ENCODE measurements at places on chromosomes 1 and 21.

GRCh38 chr1:98331243-98331642 is 330.3 kb upstream of the SNX7 start:
- no peak for DNase-seq

DNA sequence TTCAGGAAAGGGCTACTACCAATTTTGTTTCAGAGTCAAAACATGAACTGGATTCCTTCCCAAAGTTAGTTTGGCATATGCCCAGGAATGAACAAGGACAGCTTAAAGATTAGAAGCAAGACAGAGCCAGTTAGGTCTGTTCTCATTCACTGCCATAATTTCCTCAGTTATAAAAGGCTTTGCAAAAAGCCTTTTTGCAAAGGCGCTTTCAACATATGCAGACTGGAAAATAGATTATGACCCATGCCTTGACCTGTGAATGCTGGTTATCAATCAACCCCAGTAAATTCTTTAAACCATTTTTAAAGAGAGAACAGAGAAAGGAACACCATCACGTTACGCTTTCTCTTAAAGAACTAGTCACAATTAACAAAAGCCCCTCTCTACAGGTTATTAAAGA is 1.7 kb upstream of the FRRS1 start:
- DNase-seq, result no peak

- no peak for DNase-seq
Measured at GRCh38 chr1:117537291-117537920, 68.4 kb upstream of the TENT5C start.

DNA sequence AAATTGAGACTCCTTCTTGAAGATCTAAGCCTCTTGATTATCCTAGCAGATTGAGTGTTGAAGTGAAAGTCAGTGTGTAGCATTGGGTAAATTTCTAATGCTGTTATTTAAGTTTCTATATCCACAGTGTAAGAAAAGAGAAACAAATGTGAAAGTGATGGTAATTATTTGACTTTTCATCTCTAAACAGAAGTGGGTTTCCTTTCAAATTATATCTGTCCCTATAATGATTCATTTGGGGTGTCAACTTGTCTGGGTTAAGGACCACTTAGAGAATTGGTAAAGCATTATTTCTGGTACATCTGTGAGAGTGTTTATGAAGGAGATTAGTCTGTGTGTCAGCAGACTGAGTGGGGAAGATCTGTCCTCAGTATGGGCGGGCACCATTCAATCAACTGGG is 133.0 kb upstream of the HMCN1 start:
- DNase-seq, result no peak

GRCh38 chr1:75731881-75732280 is 7.4 kb downstream of the ACADM start:
- no peak for DNase-seq

- DNase-seq, result no peak
Measured at GRCh38 chr1:244552336-244552735, 91.3 kb downstream of the CATSPERE start.

DNA sequence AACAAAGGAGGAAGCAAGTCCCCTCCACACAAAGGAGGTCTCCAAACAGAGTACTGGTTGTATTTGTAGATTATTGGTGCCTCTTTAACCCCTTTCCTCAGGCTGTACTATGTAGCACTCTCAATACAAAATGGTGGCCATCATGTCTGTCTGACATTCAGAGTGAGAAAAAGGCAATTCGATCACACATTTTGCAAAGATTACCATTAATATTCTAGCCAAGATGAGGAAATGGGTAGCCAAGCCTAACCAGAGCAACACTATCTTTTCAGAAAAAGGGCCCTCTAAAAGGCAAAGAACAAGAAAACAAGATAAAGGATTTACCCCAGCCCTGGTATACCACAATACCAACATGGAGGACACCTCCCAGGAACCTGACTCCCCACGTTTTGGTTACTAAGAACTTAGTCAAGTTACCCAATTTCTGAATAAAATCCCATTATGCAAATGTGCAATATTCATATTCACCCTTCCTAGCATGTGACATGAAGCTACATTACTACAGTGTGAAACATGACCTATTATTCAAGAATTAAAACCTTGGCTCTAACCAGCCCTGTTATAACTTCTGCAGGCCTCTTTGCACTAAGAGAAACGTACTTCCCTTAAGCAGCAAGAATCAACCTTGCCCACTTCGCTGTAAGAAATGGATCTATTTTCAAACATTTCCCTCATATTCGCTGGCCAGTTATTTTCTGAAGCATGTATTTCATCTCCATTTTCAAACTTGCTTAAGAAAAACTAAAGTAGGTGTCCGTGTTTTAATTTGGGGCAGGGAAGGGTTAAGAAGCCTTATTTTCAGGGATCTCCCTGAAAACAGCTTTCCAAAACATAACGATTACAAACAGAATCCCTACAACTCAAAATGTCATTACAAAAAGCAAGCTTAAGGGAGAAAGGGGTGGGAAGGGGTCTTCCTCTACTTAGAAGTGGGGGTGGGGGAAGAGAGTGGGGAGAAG is 2.1 kb downstream of the KDM5B start:
- DNase-seq, result peak; percentile 45

DNA sequence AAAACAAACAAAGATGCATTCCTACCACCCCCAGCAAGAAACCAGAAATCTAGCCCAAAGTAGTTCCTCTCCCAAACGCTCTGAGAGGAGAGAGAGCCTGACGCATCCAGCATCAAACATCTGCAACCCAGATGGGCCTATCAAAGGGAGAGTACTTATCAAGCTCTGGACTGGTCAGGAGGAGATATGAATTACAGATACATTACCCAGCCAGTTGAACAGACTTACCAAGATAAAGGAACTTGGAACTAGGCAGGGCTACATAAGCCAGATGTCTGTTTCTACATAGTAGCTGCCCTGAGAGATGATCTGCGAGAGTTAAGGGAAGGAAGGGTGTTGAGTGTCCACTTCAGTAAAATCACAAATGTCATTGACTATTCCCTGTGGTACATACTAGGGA is 138.4 kb downstream of the PAPPA2 start:
- no peak for DNase-seq

GRCh38 chr1:219173758-219174459 is at the start of gene LYPLAL1:
Gene LYPLAL1, plus strand, starts transcription at chr1:219173878. Its CDS starts 13 bp downstream, at chr1:219173891.
- DNase-seq, result peak; percentile 94

GRCh38 chr1:184865831-184866230 is 108.5 kb downstream of the NIBAN1 start:
- DNase-seq, result no peak

DNA sequence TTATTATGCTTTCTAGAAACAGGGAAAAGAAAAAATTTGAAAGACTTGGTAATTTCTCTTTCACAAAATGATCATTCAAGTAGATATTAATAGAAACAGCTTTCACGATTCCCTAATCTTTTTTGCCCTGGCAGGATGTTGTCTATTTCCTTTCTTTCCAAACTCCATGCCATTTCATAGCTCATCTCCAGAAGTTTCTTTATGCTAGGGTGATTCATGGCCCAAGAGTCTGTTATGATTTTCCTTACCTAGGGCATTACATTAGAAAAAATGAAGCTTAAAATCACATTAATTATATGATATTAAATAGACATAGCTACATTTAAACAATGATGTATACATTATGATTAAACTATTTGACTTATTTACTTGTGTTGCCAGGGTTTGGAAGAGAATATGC is 762.1 kb downstream of the LTN1 start:
- no peak for DNase-seq

DNA sequence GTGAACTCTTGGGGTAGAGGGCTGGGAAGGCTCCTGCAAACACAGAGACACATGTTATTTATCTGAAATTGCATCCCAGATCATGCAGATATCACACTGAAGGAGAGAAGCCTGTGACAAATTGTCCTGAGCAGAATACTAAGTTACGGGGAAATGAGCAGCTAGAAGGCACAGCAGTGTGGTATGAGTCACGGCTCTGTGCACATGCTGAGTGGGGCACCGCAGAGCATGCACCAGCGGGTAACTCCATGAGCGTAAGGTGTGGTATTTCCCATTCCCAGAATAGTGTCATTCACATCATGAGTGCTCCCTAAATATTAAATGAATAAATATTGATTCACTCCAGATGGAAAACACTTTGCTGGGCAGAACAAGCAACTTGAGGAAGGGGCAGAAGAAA is 21.3 kb upstream of the FCRL2 start:
- DNase-seq, result no peak

DNA sequence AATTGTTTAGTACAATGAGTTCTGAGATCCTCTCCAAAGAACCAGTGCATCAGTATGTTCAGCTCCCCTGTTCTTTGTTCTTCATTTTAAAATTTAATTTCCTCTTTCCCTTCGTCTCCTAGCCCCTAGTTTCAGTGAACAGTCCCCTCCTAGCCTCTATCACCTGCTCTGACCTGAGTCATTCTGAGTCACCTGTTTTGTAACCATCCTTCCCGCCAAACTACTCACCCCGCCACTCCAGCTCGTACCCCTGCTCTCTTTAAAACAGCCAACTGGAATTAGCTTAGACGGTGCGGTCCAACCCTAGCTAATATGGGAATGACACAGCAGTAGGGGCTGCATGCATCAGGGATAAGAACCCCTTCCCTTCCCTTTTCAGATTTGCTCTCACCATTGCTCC is 16.8 kb upstream of the ERVH48-1 start:
- no peak for DNase-seq

- no peak for DNase-seq
Measured at GRCh38 chr1:67792741-67793458, 40.4 kb downstream of the GNG12 start.

DNA sequence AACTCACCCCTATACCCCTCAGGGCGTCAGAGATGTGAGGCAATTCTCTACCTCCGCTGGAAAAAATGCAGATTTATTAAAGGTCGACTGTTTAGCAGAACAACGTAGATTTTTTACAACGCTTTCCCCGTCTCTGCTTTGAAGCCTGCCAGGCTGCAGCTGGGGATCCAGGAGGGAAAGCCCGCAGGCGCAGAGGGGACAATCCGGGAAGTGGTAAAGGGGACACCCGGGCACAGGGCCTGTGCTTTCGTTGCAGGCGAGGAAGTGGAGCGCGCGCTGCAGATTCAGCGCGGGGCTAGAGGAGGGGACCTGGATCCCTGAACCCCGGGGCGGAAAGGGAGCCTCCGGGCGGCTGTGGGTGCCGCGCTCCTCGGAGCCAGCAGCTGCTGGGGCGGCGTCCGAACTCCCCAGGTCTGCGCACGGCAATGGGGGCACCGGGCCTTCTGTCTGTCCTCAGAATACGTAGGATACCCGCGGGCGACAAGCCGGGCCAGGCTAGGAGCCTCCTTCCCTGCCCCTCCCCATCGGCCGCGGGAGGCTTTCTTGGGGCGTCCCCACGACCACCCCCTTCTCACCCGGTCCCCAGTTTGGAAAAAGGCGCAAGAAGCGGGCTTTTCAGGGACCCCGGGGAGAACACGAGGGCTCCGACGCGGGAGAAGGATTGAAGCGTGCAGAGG is 5.5 kb downstream of the SIM2 start:
- no peak for DNase-seq

GRCh38 chr1:150765296-150765976 is at the start of gene CTSS:
Gene CTSS, minus strand, starts transcription at chr1:150765778. Its CDS starts 1,015 bp downstream, at chr1:150764763.
- DNase-seq, result peak; percentile 70

DNA sequence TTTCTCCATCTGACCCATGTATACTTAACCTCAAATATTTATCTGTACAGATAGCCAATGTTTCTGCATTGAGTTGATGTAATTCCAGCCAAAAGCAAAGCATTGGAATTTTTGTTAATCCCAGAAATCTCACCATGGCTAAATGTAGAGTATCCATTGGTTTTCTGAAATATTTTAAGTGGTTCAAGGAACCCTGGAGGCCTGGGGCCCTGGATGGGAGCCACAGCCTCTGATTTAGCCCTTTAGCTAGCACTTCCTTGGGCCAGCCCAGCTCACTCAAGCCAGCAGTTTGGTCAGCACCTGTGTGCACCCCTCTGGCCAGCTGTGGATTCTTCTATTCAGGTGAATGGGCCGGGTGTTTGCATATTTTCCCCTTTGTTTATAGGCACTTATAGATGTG is 18.8 kb upstream of the EPS8L3 start:
- DNase-seq, result no peak

DNA sequence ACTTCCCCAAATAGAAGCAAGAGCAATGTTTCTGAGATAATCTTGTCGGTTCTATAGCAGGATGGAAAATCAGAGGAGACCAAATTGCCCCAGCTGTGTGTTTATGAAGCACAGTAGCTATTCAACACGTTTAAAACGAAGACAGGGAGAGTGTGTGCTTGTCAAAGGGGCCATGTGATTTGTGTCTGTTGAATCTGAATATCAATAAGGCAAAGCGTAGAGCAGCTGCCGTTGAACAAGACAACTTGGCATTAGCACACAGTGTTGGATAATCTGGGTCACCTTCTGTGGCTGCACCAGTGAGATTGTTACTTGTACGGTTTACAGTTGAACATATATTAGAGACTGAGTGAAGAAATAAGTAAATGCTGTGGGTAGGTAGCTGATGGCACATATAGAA is 1.0 kb downstream of the CRB1 start:
- DNase-seq, result no peak

- no peak for DNase-seq
Measured at GRCh38 chr1:77100875-77101274, 118.4 kb downstream of the PIGK start.

Data from activated CD4-positive, alpha-beta T cell treated with anti-CD3 and anti-CD28 coated beads, Interleukin-10, Interleukin-2, amounts not matched to agents 100 ng/mL and 50 ng/mL, durations not matched to agents 16 hours and 8 hours (primary cell).